ENCODE measurements at places on chromosomes 1 and 21. TPM values are rescaled to one million over a fixed set of nuclear protein-coding genes. Genes with fewer than 3 reads are reported as not detected.
A peak's percentile ranks its signal among the peaks of the same experiment; 100 is the strongest.

DNA sequence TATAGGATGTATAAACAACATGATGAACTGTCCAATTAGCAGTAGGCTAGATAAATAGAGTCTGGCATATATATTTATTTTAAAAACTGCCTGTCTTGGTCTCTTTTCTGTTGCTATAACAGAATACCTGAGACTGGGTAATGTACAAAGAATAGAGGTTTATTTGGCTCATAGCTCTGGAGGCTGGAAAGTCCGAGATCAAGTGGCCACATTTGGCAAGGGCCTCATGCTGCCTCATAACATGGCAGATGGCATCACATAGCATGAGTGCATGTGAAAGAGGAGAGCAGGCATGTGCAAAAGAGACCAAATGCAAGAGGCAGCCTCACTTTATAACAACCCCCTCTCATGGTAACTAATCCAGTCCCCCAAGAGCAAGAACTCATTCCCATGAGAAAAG, 6.0 kb downstream of the STYXL2 start:
- DNase-seq, result no peak

DNA sequence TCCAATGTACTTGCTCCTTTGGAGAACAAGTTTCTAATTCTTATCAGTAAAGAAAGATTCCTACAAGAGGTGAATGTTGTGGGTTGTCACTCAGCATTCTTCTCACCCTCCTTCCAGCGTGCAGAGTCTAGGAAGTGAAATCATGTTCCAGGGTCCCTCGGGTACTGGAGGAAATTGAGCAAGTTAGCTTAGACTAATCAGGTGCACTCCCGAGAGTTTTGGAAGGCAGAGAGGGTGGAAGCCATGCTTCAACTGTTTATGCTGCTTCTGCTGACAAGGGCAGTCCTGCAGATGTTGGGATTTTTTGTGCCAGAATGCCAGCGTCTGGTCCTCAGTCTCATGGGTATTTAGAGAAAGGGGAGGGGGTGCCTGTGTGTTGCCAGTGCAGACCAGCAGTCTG, 5.3 kb upstream of the C1orf115 start:
- DNase-seq, result peak; percentile 17

GRCh38 chr1:2786329-2787162, 14.9 kb downstream of the TTC34 start:
- peak; percentile 31 for DNase-seq

- no peak for DNase-seq
These were observed 27.8 kb downstream of the CCDC185 start for GRCh38 chr1:223421025-223421424.

DNA sequence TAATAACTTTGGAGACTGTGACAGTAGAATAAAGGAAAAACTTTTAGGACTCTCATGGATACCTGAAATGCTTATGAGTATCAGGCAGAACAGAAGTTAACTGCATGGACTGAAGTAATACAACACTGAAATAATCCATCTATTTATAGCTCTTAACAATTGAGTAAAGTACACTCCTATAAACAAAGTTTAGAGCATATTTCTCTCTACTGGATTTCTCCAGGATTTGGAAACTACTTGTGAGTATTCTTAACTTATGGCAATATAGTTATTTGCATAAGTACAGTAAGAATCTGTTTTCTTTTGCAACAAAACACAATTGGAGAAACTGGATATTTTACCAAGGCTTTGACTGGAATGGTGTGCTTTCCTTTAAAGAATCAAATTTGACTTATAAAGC, 9.9 kb upstream of the CD48 start:
- DNase-seq, result no peak

Gene SLC45A3
- 11.0 TPM for total RNA-seq

Gene EPHB2
- 10.4 TPM for total RNA-seq

Gene INSRR
- total RNA-seq, result 0.15 TPM

Gene RAP1GAP
- total RNA-seq, result 37.7 TPM

Gene CD52
- total RNA-seq, result not detected

Measured in A673 (cell line).